ENCODE measurements at places on chromosomes 5 and 9.

DNA sequence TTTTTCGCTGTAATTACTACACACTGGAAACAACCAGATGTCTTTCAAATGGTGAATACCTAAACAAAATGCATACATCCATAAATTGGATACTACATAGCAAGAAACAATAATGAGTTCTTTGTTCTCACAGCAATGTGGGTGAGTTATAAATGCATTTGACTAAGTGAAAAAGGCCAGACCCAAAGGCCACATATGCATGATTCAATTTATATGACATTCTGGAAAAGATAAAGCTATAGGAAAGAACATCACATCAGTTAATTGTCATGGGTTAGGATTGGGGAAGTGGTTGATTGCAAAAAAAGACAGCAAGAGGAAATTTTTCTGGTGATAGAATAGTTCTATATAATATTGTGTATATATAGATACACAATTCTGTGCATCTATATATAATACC is 198.9 kb downstream of the CYLC2 start:
- DNase-seq = no peak

DNA sequence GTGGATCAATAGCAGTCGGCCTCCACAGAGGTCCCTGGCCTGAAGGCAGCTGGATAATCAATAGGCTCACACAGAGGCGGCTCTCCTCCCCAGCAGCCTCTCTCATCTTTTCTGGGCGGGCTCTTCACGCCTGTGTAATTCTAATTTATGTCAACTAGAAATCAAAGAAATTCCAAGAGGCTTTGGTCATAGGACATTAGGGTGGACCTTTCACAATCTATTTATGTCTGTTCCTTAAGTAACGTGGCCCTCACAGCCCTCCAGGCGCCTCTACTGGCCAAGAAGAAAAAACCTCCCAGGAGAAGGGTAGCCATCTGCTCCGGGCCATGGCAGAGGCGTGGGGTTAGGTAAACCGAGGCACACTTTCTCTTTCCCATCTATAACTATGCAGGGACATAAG is 205.1 kb upstream of the EFNA5 start:
- no peak for DNase-seq

GRCh38 chr5:149959406-149960236 is 937 bp upstream of the SLC26A2 start:
- peak; percentile 9 for DNase-seq

DNA sequence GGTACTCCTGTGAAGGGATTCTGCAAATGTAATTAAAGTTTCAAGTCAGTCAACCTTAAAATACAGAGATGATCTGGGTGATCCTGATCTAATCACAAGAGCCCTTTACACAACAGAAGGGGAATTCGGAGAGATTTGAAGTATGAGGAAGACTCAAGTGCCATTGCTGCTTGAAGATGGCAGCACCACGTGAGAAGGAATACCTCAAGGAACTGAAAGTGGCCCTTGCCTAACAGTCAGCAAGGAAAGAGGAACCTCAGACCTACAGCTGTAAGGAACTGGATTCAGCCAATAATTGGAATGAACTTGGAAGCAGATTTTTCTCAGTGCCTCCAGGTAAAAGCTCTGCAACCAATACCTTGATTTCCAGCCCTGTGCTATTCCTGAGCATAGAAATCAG is 87.4 kb downstream of the THBS4 start:
- no peak for DNase-seq

- DNase-seq = no peak
Measured at GRCh38 chr9:129333617-129334104, 155.6 kb upstream of the IER5L start.

GRCh38 chr5:9715891-9716335 is 85.8 kb upstream of the TAS2R1 start:
- no peak for DNase-seq

DNA sequence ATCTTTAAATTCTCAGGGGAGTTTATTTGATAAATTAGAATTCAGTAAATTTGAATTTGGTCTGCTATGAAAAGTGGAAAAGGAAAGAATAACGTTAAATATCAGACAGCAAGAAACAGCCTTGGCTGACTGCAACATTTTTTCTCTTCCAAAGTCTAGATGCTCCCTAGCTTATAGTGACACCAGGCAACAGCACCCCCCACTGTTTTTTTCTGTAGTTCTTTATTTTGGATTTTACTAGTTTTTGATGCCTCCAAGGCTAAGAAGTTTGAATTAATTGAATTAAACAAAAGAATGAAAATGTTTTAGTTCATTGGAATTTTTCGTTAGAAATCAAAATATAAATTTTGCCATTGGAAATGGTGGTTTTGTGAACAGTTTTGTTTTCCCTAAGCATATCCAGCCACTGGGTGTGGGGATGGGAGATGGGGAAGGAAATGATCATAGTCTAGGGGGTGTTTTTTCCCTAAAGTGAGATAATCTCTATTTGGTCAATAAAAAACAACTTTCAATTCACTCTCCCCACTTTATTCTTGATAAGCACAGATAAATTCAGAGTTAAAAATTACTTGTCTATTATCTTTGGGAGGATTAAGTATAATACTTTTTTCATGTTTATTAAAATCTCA is 199.3 kb upstream of the CD180 start:
- DNase-seq = no peak

GRCh38 chr5:50730336-50730735 is 63.9 kb downstream of the PARP8 start:
- no peak for DNase-seq

DNA sequence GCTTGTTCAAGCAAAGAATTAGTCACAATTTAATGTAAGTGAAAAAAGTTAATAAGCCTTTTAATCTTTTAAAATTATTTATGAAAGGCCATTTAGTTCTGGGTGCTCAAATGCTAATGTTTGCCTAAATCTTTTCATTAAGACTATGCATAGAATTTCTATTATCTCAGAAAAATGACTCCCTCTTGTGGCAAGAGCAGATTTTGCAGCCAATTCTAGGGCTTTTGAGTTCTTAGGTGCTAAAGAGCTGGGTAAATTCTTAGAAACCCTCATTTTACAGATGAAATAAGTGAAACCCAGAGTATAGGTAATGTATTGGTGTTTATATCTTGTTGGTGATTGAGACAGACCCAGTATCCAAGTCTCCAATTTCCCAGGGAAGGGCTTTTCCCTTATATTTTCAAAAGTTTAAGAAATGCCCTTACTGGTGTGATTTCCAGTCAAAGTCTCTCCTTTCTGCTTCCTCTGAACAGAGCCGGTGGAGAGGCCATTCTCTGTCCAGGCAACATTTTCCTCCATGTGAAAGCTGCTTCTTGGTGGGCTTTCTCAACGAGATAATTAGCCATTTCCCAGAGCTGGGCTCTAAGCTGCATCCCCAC is 24.1 kb upstream of the PCSK5 start:
- no peak for DNase-seq

- DNase-seq = peak; percentile 5
Measured at GRCh38 chr9:470552-471194, 256.0 kb downstream of the DOCK8 start.

- no peak for DNase-seq
Measured at GRCh38 chr9:136723362-136723976, 11.1 kb downstream of the DIPK1B start.

DNA sequence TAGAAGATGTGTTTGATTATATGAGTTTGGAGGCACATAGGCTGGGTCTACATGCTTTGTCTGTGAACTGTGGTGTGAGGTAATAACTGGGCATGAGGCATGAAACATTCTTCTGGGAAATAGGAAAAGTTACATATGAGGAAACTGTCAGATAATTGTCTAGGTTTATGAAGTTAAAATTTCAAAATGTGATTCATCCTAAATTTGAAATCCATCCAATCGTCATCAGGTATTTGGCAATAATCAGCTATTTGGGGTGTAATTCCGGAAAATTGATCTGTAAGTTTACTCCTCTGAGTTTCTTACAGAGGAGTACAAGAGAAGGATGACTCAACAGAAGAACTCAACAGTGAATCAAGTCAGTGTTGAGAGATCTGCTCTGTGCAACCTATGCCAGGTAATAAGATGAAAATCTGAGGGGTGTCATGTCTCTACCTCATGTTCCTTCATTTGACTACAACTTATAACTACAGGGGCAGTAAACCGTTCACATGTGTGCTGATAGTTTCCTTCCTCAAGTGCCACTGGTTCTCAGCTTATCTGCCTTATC is 1171.6 kb upstream of the CDH18 start:
- DNase-seq = no peak

GRCh38 chr5:146533882-146534281 is 17.9 kb upstream of the GPR151 start:
- DNase-seq = no peak

- DNase-seq = no peak
Measured at GRCh38 chr9:130896233-130897014, at the start of gene QRFP. TSS of gene QRFP (minus strand) at chr9:130896812. CDS start at chr9:130893838, 2,974 bp downstream.

DNA sequence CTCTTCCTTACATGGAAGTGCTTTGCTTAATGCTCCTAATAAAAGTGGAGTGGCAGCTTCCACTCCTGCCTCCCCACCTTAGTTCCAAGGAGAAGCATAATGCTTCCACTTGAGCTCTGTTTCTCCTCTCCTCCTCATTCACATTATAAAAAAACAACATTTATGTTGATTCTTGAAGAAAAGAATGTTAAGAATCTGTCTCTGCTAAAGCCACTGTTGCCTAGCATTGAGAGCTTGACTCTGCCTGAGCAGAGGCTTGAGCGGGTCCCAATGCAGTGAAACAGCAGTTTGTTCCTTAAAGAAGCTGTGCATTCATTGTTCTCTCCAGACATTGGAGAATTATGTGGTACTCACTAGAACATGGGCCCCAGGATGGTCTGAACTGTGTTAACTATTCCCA is 101.5 kb upstream of the GHR start:
- no peak for DNase-seq

DNA sequence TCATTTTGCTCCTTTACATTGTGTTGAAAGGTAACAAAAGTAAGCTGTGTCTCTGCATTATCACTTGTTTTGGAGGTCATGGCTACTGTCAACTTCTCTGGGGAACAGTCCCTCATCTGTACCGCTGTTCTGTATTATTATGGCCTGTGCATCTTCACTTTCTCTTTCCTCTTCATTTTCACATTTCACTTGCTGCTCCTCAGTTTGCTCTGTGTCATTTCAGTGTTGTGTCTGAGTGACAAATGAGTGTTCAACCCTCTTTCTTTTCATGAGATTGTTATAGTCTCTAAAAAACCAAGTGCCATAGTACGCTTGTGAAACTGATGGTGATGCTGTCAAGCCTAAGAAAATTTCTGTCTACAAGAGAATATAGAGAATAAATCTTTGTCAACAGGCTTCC is 122.0 kb upstream of the FER start:
- DNase-seq = no peak

GRCh38 chr5:125004009-125004408 is 257.6 kb upstream of the ZNF608 start:
- DNase-seq = no peak

GRCh38 chr5:107306594-107306993 is 364.1 kb downstream of the EFNA5 start:
- DNase-seq = no peak

GRCh38 chr5:121834021-121834420 is 17.7 kb upstream of the FTMT start:
- no peak for DNase-seq

- no peak for DNase-seq
Measured at GRCh38 chr9:122172131-122172530, 12.4 kb downstream of the MORN5 start.

- DNase-seq = no peak
Measured at GRCh38 chr5:31124026-31124425, 69.5 kb upstream of the CDH6 start.

- no peak for DNase-seq
Measured at GRCh38 chr9:33229359-33230114, 10.4 kb upstream of the SPINK4 start.

- no peak for DNase-seq
Measured at GRCh38 chr5:167573370-167574127, 717.9 kb upstream of the WWC1 start.

- DNase-seq = no peak
Measured at GRCh38 chr5:94778299-94778698, 159.8 kb downstream of the SLF1 start.

- DNase-seq = no peak
Measured at GRCh38 chr5:58499231-58499630, 8.0 kb downstream of the GAPT start.

DNA sequence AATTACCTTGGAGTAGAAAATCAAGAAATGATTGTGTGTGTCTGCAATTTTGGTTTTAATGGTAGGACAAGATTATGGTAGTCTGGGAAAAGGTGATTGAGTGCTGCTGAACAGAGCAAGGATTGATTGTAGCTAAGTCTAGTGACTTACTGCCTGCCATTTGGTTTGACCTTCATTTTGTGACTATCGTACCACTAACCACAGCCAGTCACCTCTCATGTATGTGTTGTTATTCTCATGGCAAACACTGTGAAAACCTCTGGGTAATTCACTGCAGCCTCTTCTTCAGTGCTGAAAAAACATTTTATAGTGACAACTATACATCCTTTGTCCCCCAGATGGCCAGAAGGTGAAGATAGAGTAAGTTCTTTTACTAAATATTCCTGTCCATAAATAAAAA is 37.5 kb downstream of the CTNNA1 start:
- no peak for DNase-seq

DNA sequence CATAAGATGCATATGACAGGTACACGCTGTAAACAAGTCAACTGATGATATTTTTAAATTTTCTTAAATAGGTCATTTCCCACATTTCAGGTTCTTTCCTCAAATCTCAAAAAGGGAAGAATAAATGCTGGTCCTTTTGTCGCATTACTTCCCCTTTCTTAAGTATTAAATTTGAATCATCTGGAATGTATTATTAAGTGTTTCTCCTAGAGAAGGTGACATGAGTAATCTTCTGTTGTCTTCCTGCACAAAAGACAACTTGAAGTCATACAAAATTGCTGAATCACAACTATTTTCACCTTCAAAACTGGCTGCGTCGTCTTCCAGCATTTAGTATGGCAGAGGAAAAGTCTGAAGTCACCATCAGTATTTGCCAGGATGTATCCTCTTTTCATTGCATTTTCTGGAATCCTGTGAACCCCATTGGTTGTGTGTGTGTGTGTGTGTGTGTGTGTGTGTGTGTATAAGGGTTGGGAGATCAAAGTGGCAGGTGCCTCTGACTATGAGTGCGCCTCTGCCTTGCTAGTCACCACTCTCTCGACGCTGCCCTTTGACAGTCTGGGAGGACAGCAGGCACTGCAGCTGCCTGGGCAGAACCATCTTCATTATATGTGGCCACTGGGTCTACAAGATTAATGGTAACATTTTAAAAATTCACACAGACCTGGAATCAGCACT is 86.9 kb downstream of the MVB12B start:
- no peak for DNase-seq

GRCh38 chr9:12813960-12814876 is 39.4 kb downstream of the LURAP1L start:
- DNase-seq = no peak

GRCh38 chr5:65326922-65327321 is 154.8 kb downstream of the ADAMTS6 start:
- DNase-seq = no peak

- DNase-seq = no peak
Measured at GRCh38 chr5:115086473-115086872, 83.2 kb downstream of the TRIM36 start.

All from stimulated activated CD4-positive, alpha-beta T cell treated with anti-CD3 and anti-CD28 coated beads, TNF-alpha, amount 100 ng/mL, for 1 hour (primary cell).